ENCODE measurements at places on chromosomes 13 and 19.

- no peak for DNase-seq
Observed at GRCh38 chr13:23983671-23984070, 86.4 kb upstream of the C1QTNF9B start.

DNA sequence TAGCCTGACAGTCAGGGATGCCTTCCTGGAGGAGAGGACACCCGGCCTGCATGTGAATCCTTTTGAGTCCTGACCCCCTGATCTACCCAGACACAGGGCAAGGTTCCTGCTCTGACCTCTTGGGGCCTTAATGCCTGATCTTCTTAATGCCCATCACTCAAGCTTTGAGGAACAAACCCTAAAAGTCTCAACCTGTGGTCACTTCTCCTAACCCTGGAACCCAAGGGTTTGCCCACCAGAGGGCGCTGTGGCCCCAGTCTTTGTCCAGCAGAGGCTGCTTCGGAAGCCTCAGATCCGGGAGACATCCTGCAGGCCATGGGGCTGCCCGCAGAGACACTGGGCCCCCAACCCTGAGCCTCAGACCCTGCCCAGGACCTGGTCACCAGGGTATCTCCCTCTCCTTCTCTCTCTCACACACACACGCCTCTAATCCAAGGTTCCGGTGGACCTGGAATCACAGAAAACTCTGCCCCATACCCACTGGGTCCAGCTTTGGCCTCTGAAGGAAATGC is 9.8 kb upstream of the DPF1 start:
- peak; percentile 58 for DNase-seq

GRCh38 chr13:114225610-114226009 is 9.1 kb upstream of the CDC16 start:
- no peak for DNase-seq

GRCh38 chr13:49341941-49342340 is 94.2 kb downstream of the CDADC1 start:
- no peak for DNase-seq

DNA sequence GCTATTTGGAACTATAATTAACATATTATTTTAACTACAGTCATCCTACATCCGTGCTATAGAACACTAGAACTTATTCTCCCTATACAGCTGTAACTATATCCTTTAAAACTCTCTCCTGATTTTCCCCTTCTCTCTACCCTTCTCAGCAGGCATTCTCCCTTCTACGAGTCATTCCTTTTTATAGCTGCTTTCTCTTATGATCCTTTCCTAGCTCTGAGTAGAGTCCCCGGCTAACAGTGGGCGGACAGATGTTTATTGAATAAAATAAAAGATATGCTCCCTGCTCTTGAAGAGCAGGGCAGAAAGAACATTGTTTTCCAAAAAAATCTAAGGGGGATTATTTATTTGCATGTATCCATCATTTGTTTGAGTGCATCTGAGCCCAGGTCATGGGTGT is 246.5 kb upstream of the TMTC4 start:
- no peak for DNase-seq

- DNase-seq: no peak
Observed at GRCh38 chr19:41172297-41173164, 20.5 kb upstream of the CYP2S1 start.

DNA sequence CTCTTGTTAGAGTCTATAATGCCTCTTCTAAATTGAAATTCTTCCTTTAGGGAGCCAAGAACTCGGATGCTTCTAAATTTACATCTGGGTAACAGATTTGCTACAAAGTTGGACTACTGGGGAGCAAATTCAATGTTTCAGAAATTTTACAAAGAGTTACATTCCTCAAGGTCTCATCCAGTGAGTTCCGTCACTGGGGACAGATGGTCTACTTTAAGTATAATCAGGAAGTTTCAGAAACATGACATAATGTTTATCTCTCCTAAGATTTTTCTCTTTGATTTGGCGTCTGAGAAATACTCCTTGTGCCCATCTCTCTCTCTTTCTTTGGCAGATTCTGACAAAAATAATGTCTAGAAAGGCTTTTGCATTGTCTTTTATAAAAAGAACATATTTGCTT is 81.5 kb upstream of the MBNL2 start:
- DNase-seq: no peak

Data from DND-41 (cell line).